ENCODE measurements at places on chromosomes 13 and 19. TPM values are rescaled to one million over a fixed set of nuclear protein-coding genes. Genes with fewer than 3 reads are reported as not detected.

DNA sequence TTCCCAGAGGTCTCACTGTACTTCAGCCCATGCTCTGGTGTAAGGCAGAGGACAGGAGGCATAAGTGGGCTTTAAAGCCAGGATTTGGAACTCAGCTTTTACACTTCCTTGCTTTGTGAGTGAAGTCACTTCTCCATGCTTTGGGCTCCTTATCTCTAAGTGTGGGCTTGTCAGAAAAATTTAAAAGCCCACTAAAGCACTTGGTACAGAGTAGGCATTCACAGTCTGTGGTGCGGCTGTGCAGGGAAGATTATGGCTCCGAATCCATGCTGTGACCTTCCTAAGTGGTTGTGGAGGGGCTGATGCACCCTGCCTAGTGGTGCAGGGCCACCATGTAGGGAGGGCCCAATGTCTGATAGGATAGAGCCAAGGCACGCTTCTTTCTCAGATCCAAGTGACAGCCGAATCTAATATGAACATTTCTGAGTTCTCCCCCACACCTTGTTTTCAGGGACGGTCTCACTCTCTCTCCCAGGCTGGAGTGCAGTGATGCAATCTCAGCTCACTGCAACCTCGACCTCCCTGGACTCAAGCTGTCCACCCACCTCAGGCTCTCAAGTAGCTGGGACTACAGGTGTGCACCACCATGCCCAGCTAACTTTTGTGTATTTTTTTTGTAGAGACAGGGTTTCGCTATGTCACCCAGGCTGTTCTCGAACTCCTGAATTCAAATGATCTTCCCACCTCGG lies 6.9 kb downstream of the TIMM29 start:
- no peaks in the 10 kb centered on the region for H3K27me3 ChIP-seq
- DNase-seq = no peak
- peaks cover 26% of the 10 kb centered on the region for H3K36me3 ChIP-seq
- H3K4me1 ChIP-seq = peaks cover 16% of the 10 kb centered on the region

DNA sequence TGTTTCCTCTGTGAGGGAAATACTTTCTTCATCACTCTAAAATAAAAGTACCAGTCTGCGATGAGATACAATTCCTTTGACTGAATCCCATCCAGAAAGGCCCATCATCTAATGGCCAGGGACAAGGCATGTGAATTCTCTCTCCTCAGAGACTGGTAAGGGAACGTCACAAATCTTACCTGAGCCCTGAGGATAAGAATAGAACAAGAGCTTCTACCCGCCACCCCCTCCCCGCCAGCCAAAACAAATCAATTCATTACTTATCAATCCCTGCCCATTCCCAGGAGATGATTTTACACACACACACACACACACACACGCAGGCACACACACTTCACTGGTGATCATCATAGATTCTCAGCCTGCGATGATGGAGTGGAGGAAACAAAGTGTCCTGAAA lies 198.7 kb downstream of the DNAJC15 start:
- H3K27ac ChIP-seq = no peak overlapping the region
- H3K4me1 ChIP-seq = no peaks in the 10 kb centered on the region

DNA sequence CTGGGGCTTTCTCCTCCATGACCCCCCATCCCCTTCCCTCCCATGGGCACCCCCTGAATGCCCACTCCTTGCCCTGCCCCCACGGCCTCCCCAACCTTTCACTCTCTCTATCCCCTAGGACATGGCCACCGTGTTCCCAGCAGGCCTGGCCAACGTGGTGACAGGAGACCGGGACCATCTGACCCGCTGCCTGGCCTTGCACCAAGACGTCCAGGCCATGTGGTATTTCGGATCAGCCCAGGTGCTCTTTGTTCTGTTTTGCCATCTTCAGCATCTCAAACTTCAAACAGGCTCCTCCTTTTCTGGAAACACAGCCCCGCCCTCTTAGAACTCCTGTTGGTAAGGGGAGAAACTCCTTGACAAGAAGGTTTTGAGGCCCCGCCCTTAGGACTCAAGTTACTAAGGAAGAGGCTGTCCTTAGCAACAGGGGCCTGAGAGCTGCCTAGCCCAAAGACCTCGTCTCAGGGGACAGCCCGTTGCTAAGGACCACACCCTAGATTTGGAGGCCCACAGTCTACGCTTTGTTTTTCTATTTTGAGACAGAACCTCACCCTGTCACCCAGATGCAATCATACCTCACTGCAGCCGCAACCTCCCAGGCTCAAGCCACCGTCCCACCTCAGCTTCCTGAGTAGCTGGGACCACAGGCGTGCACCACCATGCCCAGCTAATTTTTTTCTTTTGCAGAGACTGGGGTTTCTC lies 5.1 kb upstream of the FLT3LG start:
- DNase-seq = peak; percentile 95
- peak overlapping the region; percentile 77 for H3K27ac ChIP-seq
- H3K27me3 ChIP-seq = no peaks in the 10 kb centered on the region
- peaks cover 4% of the 10 kb centered on the region for H3K36me3 ChIP-seq
- H3K4me1 ChIP-seq = peaks cover 35% of the 10 kb centered on the region

GRCh38 chr13:23740002-23740401 lies 149.2 kb downstream of the MIPEP start:
- no peak for DNase-seq
- H3K27ac ChIP-seq = no peak overlapping the region
- no peaks in the 10 kb centered on the region for H3K4me1 ChIP-seq
- no peaks in the 10 kb centered on the region for H3K36me3 ChIP-seq
- H3K27me3 ChIP-seq = no peaks in the 10 kb centered on the region
- H3K4me3 ChIP-seq = no peak overlapping the region

DNA sequence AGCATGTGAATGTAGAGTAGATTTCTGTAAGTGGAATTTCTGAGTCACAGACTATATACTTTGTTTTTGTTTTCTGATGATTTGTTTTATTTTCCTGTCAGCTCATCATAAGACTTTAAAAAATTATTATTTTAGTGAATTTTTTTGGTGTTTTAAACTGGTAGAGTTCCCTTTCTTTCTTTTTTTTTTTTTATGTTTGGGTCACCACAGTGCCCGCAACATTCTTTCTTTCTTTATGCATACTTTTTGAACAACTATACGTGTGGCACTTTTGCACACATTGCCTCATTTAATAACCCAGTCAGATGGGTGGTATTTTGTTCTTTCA lies 46.0 kb downstream of the WDFY2 start:
- H3K27ac ChIP-seq = no peak overlapping the region
- no peak overlapping the region for H3K4me3 ChIP-seq

DNA sequence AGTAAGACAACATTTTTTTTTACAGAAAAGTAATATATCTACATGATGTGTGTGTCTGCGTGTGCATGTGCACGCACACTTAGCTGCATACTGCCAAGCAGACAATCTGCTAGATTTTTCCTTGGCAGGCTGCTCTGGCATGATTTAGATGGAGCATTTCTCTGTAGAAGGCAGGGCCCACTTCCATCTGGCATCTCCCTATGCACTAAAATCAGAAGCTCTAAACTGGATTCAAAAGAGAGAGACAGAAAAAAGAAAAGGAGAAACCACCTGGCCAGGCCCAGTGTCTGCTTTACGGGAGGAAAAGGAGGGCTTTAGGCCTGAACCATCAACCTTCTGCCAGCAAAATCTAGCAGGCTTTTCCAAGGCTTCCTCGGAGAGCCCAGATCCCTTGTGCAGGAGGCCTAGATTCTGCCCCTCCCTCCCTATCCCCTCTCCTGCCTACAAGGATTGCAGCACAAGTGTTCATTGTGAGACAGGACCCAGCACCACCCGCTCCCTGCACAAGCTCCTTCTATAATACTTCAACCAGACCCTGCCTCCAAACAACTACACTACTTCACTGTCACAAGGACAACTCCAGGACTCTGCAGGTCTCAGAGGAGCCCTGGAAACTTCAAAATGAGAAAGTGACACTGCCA lies 99.3 kb downstream of the DOCK9 start:
- peak overlapping the region; percentile 50 for H3K27ac ChIP-seq
- no peak for DNase-seq
- H3K36me3 ChIP-seq = peaks cover 98% of the 10 kb centered on the region
- peaks cover 16% of the 10 kb centered on the region for H3K4me1 ChIP-seq
- no peak overlapping the region for H3K4me3 ChIP-seq

DNA sequence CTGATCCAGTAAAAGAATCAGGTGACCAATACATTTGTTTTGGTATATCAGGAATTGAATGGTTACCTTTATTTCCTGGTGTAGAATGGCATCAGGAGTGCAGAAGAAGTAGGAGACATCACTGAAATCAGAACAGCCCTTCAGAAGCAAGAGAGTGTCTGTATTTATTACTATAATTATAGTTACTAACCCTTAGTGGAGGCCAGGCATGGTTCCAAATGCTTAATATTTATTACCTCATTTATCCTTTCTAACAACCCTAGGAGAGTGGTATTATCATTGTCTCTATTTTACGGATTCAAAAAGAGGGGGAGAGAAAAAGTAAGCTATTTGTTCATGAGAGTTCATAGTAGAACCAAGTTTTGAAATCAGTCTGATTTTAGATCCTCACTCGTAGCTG lies 1292.9 kb downstream of the PCDH9 start:
- no peak overlapping the region for H3K4me3 ChIP-seq
- no peaks in the 10 kb centered on the region for H3K36me3 ChIP-seq
- no peak for DNase-seq
- no peaks in the 10 kb centered on the region for H3K27me3 ChIP-seq
- H3K27ac ChIP-seq = no peak overlapping the region

- H3K4me1 ChIP-seq = no peaks in the 10 kb centered on the region
- no peak overlapping the region for H3K27ac ChIP-seq
- DNase-seq = no peak
These were observed 16.0 kb upstream of the EMC10 start for GRCh38 chr19:50460161-50460765.

DNA sequence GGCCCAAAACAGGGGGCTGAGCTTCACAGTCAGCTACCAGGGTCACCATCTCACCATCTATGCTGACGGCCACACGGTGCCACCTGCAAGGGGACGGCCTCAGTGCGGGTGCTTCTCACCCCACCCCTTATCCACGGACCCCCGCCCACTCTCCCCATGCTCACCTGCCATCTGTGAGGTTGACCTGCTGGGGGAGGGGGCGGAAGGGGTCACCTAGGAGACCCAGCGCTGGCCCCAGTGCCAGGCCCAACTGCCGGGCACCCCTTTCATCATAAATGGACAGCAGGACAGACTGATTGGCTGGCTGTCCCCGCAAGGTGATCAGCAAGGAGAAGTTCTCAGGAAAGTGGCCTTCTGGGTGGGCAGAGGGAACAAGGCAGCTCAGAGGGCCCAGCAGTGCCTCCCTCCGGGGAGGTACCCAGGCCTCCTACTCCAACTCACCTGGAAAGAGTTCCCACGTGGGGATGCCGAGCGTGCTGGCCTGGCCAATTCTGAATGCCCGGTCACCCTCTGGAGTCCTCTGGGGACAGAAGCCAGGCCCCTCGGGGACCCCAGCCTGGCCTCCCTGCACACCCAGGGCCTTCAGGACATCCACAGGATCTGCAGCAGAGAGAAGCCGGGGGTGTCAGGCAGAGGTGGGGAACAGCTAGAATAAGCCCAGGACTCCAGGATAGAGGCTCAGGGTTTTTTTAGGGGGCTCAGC lies 4.5 kb downstream of the COL5A3 start:
- peak overlapping the region; percentile 35 for H3K4me3 ChIP-seq
- peak overlapping the region; percentile 81 for H3K27ac ChIP-seq
- H3K36me3 ChIP-seq = peaks cover 20% of the 10 kb centered on the region
- peaks cover 14% of the 10 kb centered on the region for H3K4me1 ChIP-seq

GRCh38 chr19:13461536-13461935 lies 44.7 kb downstream of the CACNA1A start:
- DNase-seq = no peak
- H3K4me1 ChIP-seq = no peaks in the 10 kb centered on the region
- no peaks in the 10 kb centered on the region for H3K36me3 ChIP-seq

DNA sequence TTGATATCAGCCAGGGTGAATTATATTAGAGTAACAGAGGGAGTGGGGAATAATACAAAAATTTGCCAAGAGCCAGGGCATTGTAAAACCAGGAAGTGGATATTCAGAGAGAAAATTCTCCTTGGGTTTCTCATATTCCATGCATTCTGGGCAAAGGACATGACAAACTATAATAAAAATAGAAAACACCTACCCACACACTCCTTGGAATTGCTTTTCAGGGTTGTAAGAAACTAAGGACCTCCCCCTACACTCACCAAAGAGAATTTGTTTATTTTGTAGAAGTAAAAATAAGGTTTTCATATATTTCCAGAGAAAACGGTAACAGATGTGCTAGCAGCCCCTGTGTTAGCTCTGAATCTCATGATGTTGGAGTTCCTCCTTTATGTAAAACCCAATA lies 649.6 kb downstream of the SLITRK1 start:
- no peaks in the 10 kb centered on the region for H3K27me3 ChIP-seq
- H3K36me3 ChIP-seq = no peaks in the 10 kb centered on the region
- H3K27ac ChIP-seq = no peak overlapping the region
- no peak overlapping the region for H3K4me3 ChIP-seq
- no peaks in the 10 kb centered on the region for H3K4me1 ChIP-seq

DNA sequence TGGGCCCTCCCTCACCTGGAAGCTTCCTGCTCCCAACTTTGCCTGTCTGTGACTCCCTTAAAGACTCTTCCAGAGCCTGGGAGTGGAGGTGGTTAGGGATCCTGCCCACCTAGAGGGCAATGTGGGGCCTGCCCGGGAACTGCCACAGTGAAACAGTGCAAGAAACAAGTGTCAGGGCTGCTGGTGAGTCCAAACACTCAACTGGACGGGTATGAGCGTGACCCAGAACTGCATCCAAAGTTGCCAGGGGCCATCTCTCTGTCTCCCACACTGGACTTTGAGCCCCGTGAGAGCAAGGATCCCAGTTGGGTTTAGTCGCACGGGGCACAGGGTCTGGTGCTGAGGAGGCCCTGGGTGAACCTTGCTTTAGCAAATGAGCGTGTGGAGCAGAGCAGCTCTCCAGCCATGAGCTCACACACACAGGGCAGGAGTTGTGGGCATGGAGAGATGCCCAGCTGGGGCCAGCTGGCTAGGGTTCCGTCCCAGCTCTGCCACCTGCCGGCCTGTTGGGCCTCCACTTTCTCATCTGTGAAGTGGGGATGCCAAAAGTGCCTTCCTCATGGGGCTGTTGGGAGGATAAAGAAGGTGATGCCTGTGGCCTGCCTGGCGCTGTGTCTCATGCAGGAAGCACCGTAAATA lies 2.8 kb upstream of the NUMBL start:
- H3K27me3 ChIP-seq = peaks cover 3% of the 10 kb centered on the region
- no peak overlapping the region for H3K4me3 ChIP-seq
- peak overlapping the region; percentile 94 for H3K27ac ChIP-seq

CD37 gene
- 13.3 TPM for total RNA-seq

PEG3 gene
- total RNA-seq = 13.7 TPM

RNU6-9 gene
- total RNA-seq = not detected
